ENCODE measurements at places on chromosomes 11 and 22.

DNA sequence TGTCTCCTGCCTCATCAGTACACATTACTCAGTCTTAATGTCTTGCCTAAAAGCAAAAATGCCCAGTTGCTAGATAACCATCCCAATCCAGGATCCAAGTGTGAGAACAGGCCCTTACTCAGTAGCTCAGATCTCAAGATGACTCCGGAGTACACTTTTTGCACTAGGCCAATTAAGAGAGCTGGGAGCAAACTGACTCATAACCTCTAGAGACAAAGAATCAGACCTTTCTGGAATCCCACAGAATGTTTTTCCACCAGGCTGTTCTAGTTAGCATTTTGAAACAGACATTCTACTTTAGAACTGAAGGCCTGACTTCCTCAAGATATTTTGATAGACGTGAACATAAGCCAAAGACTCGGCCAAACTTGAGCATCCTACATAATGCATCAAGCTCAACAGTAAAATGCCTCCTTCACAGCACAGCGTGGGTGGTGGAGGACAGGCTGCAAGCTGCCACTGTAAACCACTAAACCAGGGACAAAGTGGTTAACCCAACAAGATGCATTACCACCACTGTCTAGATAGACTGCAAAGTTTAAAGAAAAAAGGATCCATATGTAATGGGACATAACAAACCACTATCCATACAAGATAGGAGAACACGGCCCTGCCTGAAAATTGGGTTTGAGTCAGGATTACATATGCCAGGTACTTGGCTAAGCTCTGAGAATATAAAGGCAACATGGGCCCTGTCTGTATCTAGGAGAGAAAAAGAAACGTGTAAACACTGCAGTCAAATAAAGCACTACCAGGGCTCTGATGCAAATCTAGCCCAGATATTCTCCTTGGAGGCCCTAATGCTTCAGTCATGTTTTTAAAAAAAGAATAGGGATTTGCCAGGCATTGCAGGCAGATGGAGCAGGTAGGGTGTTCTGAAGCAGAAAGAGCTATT is 48.3 kb downstream of the MYH9 start:
- peak overlapping the region; percentile 91 for H3K27ac ChIP-seq
- no peak for DNase-seq

DNA sequence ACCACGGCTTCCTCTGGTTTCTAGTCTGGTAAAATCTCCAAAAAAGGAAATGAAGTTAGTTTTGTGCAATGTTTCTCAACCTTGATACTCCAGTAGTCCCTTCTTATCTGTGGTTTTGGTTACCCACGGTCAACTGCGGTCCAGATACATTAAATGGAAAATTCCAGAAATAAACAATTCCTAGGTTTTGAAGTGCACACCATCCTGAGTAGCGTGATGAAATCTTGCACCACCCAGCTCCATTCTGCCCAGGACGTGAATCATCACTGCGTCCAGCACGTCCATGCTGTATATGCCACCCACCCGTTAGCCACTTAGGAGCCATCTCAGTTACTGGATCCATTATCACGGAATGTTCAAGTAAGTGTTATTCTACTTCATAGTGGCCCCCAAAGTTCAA is 117.0 kb downstream of the FBXO7 start:
- no peaks in the 10 kb centered on the region for H3K4me1 ChIP-seq
- H3K4me3 ChIP-seq, result no peak overlapping the region
- H3K36me3 ChIP-seq, result no peaks in the 10 kb centered on the region
- no peak overlapping the region for H3K27ac ChIP-seq

- H3K4me1 ChIP-seq, result no peaks in the 10 kb centered on the region
- H3K36me3 ChIP-seq, result no peaks in the 10 kb centered on the region
- H3K27ac ChIP-seq, result no peak overlapping the region
- H3K4me3 ChIP-seq, result no peak overlapping the region
- H3K27me3 ChIP-seq, result no peaks in the 10 kb centered on the region
- no peak for DNase-seq
These were observed 140.4 kb downstream of the PARVA start for GRCh38 chr11:12517741-12518140.

DNA sequence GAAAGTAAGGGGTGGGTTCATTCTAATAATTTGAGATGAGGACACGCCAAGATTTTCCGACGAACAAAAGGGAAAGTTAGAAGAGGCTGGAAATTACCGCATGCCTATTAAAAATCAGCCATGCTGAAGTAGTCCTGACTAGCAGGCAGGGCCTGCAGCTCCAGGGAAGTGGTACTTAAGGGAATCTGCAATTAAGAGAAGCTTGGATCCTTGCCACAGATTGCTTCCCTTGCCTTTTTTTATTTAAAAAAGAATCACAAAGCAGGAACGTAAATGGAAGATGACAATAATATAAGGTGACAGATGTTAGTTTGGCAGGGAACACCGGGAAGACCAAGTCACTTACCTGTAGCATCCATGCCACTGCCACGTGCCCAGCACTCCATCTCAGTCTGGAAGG is 359.3 kb downstream of the CADM1 start:
- H3K4me1 ChIP-seq, result no peaks in the 10 kb centered on the region
- H3K36me3 ChIP-seq, result no peaks in the 10 kb centered on the region
- peaks cover 7% of the 10 kb centered on the region for H3K27me3 ChIP-seq
- DNase-seq, result no peak
- no peak overlapping the region for H3K27ac ChIP-seq

DNA sequence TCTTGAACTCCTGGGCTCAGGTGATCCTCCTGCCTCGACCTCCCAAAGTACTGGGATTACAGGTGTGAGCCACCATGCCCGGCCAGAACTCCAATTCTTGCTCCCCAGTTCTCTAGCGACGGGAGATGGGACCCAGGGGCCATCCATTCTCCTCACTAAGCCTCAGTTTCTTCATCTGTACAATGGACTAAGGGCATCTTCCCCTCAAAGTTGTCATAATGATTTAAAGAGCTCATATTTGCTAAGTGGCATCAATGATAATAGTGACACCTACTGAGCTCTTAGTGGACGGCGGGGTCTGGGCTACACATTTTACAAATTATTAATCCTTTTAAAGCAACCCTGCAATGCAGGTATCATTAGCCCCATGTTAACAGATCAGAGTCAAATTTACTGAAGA is 34.5 kb downstream of the KIAA0930 start:
- no peaks in the 10 kb centered on the region for H3K27me3 ChIP-seq
- H3K36me3 ChIP-seq, result no peaks in the 10 kb centered on the region
- H3K27ac ChIP-seq, result no peak overlapping the region
- no peaks in the 10 kb centered on the region for H3K4me1 ChIP-seq

DNA sequence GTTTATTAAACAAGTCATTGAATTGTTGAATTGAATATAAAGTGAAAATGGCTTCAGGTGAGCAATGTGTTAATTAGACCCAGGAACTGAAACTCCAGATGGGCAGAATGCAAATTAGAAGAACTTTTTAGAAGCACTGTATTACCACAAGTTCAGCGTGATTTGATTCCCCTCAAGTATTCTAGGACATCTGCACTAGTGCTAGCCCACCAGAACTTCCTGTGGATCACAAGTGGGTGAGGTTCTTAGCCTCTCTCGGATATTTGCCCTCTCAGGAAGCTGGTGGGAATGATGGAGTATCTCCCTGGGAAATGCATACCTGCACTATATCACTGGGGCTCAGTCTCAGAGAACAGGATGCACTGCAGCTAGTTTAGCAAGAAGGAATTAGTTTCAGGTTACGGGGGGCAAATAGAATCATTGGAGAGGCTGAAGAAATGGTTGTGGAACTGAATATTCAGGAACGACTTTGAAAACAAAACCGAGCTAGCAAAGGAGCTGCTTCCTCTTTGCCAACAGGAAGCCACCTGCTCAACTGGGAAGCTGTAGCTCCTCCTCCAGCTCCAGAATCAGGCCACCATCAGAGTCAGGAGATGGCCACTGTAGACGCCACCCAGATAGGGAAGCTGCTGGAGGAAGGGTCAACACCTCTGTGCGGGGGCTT is 74.3 kb downstream of the DHCR7 start:
- no peak overlapping the region for H3K4me3 ChIP-seq
- H3K36me3 ChIP-seq, result no peaks in the 10 kb centered on the region
- no peak overlapping the region for H3K27ac ChIP-seq
- no peaks in the 10 kb centered on the region for H3K4me1 ChIP-seq

DNA sequence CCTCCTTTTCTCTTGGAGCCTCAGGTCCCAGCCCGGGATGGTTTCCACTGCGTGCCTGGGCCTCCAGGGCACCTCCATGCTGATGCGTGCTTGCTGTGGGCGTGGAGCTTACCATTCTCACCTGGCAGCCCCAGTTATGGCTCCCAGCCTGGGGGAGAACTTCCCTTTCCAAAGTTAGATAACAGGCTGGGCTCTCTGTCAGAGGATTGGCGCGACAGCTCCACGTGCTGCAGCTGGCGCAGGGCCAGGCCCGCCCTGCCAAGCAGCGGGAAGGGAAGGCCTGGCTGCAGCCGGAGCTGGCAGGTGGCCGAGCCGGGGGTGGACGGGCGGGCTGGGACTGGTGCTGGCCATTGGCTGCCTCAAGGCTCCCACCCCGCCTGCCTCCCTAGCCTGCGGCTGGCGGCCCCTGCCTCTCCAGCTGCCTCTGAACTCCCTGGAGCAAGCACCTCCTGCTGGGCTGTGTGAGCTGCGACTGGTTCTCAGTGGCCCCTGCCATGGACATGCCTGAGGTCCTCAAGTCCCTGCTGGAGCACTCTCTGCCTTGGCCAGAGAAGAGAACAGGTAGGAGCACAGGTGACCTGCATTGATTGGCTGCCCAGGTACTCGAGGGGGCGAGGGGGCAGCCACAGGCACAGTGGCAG is 14.6 kb upstream of the TEF start:
- peaks cover 18% of the 10 kb centered on the region for H3K27me3 ChIP-seq
- H3K27ac ChIP-seq, result no peak overlapping the region
- no peaks in the 10 kb centered on the region for H3K36me3 ChIP-seq
- DNase-seq, result no peak

- no peak overlapping the region for H3K4me3 ChIP-seq
- no peaks in the 10 kb centered on the region for H3K27me3 ChIP-seq
- no peak overlapping the region for H3K27ac ChIP-seq
- DNase-seq, result no peak
These were observed 154.7 kb downstream of the BLID start for GRCh38 chr11:121961321-121961801.

DNA sequence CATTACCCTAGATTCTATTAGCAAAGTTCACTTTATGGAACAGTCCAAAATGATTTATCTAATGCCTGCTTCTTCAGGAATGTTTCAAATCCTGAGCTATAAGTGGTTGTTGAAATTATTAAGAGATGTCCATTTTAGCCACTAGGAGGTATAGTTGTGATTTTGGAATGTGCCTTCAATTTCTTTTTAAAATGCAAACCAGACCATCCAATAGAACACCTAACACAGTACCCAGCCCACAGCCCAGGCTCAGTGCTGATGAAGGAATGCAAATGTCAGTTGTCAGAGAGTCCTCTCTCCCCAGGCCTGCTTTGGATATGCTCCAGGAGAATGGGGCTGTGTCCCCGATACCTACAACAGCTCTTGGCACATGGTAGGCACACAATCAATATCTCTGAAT is 85.8 kb upstream of the E2F8 start:
- H3K36me3 ChIP-seq, result no peaks in the 10 kb centered on the region
- H3K27ac ChIP-seq, result no peak overlapping the region
- H3K4me3 ChIP-seq, result no peak overlapping the region

DNA sequence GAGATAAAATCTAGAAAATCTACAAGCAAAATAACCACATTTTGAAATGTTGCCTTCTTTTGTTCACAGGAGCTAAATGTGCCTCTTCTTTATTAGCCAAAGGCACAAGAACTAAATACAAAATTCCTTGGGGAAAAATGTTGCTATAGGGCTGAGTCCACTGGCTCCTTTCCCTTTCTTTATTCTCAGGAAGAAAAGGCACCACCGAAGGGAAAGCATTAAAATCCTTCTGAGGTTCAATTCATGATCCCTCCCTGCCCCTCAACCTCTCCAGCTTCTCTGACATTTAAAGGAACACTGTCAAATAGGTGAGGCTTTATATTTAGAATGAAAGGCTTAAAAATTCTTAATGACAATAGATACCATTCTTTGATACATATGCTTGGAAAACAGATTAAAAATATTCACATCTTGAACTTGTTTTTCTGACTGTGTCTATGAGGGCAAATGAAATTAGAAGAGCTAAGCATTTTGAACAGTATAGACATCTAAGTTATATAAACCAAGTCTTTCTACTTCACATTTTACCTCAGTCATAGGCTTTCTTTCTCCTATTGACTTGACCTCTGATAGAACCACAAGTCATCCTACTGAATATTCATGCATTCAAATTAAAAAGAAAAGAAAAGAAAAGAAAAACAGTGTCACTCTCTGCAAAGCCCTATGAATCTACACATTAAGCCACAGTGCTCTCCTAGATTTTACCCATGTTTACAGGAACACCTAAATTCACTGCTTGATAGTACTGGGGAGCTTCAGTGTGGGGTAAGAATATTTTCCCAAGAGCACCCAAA is 148.2 kb downstream of the MAML2 start:
- H3K27ac ChIP-seq, result peak overlapping the region; percentile 43
- peak overlapping the region; percentile 43 for H3K4me3 ChIP-seq
- H3K27me3 ChIP-seq, result no peaks in the 10 kb centered on the region

GRCh38 chr11:43576320-43576802 is 104.2 kb upstream of the HSD17B12 start:
- H3K4me3 ChIP-seq, result no peak overlapping the region
- DNase-seq, result no peak
- no peaks in the 10 kb centered on the region for H3K36me3 ChIP-seq
- H3K4me1 ChIP-seq, result peaks cover 37% of the 10 kb centered on the region

- H3K27ac ChIP-seq, result no peak overlapping the region
- no peaks in the 10 kb centered on the region for H3K4me1 ChIP-seq
- no peak for DNase-seq
- H3K27me3 ChIP-seq, result no peaks in the 10 kb centered on the region
- no peaks in the 10 kb centered on the region for H3K36me3 ChIP-seq
These were observed 1495.7 kb downstream of the TBC1D22A start for GRCh38 chr22:48258064-48258701.

GRCh38 chr11:116935089-116935488 is 97.7 kb upstream of the APOA1 start:
- no peak overlapping the region for H3K27ac ChIP-seq
- DNase-seq, result no peak
- H3K27me3 ChIP-seq, result no peaks in the 10 kb centered on the region
- H3K36me3 ChIP-seq, result peaks cover 22% of the 10 kb centered on the region
- no peak overlapping the region for H3K4me3 ChIP-seq

GRCh38 chr11:128456566-128457268 is 130.6 kb downstream of the ETS1 start:
- peaks cover 81% of the 10 kb centered on the region for H3K36me3 ChIP-seq
- peaks cover 49% of the 10 kb centered on the region for H3K4me1 ChIP-seq
- DNase-seq, result no peak
- H3K4me3 ChIP-seq, result no peak overlapping the region
- H3K27ac ChIP-seq, result peak overlapping the region; percentile 33

- peak; percentile 40 for DNase-seq
- H3K4me1 ChIP-seq, result peaks cover 38% of the 10 kb centered on the region
- peak overlapping the region; percentile 64 for H3K27ac ChIP-seq
- no peaks in the 10 kb centered on the region for H3K36me3 ChIP-seq
- no peaks in the 10 kb centered on the region for H3K27me3 ChIP-seq
These were observed 7.6 kb upstream of the CTR9 start for GRCh38 chr11:10743354-10744000.

DNA sequence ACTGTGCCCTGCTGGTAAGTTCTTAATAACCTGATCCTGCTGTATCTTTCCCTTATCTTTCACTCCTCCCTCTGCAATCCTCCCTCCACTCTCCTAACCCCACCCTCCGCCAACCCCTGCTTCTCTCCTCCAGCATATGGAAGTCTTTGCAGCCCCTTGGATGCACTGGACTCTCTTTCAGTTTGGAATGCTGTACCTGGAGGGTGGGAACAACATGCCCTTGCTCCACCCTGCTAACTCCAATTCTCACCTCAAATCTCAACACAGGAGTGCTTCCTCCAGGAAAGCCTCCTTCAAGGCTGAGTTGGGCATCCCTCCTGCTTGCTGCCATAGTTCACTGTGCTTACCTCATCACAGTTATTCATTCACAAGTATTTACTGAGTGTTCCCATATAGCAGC is 52.8 kb upstream of the LDLRAD3 start:
- H3K36me3 ChIP-seq, result no peaks in the 10 kb centered on the region
- no peaks in the 10 kb centered on the region for H3K4me1 ChIP-seq
- peaks cover 6% of the 10 kb centered on the region for H3K27me3 ChIP-seq
- no peak for DNase-seq
- H3K27ac ChIP-seq, result no peak overlapping the region
- no peak overlapping the region for H3K4me3 ChIP-seq
